ENCODE measurements at places on chromosomes 1 and 21.

GRCh38 chr21:32702702-32703101, 25.1 kb downstream of the SYNJ1 start:
- peak; percentile 76 for DNase-seq

DNA sequence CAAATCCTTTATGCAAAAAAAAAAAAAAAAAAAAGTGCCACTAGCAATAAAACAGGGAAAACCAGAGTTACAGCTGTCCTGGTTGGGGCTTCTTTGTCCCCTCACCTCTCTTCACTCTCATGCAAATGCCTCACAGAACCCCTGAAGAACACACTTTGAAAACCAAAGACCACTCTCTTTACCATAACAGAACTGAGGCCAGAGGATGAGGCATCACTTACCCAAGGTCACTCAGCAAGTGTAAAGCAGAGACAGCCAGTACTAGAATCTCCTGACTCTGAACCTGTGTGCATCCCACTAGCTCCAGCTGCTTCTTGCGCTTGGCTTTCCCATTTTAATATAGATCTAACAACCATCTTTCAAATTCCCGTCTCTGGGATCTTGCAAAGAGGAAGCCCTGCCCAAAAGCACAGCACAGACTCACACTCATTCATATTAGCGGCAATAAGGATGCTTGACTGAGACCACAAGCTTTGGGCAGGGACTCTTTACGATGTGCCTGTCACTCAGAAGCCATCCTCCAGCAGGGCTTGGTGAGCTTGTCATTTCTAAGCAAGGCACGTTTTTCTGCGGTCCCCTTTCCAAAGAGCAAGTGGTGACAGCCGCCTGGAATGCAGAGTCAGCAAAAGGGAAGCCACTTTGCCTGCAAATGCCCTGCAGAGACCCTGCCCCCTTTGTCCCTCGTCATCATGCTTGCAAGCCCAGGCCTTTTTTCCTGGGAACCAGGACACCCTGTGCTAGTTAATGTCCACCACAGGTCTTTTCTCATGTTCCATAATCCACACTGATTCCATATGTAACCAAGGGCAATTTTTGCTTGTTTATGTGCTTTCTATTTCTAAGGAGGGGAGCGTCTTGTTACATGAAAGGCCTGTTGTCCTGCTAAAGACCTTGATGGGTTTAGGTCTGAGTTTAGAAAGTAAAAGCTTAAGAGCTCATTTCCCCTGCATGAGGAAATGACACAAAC, 76.5 kb upstream of the NFIA start:
- no peak for DNase-seq

GRCh38 chr21:31162079-31162699, 123.9 kb upstream of the KRTAP19-8 start:
- no peak for DNase-seq

DNA sequence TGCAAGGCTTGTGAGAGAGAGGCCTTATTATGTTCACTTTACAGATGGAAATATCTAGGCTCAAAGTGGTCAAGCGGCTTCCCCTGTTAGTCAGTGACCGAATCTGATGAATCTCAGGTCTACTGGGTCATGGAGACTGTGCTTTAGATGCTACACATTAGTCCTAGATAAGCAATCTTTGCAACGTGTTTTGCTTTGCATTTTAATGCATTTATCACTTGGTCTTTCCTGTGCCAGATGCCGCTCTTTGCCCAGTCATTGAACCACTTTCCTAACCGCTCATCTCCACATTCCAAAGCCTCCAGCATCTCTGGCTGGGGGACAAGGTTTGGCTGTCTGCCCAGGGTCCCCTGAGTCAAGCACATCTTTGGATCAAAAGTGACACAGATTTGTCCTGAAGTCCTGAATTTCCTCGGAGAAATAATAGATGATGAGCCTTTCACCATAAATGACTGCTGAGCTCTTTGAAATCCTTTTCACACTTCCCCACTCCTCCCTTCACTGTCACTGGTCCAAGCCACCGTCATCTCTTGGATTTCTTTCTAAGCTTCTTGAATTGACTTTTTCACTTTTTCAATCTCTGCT, 96.0 kb upstream of the USP24 start:
- peak; percentile 57 for DNase-seq

- no peak for DNase-seq
Measured at GRCh38 chr1:65804584-65804983, 11.9 kb downstream of the PDE4B start.

GRCh38 chr1:179082333-179082998, 596 bp downstream of the TOR3A start:
- no peak for DNase-seq

DNA sequence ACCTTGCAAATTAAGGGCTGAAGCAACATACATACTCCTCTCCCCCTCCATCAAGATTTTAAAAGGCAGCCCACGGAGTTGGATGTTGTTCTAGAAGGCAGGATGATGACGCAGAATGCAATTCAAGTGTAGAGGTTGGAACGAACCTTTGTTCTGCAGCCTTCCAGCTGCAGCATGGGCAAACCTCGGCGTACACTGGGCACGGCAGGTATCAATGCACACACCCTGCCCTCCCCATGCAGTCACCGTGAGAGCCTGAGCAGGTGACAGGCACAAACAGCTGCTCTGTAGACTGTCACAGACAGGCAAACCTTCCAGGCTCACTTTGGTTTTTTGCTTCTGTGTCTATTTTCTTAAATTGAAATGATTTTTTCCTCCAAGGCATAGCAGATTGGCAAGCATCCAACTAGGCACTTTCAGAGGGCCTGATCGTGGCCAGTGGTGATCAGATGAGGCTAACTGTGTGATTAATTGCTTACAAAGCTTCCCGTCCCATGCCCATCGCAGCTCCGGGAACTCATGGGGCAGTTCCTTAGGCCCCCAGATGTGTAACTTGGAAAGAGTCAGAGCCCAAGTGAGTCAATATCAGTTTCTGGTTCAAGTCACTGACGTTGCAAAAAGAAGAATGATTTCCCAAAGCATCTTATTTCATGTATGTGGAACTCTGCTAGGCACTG, 82.3 kb downstream of the ITPKB start:
- peak; percentile 92 for DNase-seq

DNA sequence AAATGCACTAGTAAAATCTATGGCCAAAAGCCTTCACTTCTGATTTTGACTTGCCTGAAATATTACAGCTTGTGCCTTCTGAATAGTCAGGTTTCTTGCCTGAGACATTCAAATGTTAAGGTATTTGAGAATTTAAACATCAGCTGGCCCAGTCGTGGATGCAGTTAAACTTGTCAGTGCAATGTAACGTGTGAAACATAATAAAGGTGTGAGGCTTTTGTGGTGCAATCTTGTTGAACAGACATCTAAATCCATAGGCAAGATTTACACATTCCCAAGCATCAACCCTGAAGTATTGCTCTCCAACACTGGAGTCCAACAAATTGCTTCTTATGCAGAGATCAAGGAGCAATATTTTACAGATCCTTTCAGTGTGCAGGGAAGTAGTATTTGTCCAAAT, 4.4 kb downstream of the CCN1 start:
- DNase-seq, result no peak

GRCh38 chr1:229131243-229132105, 139.4 kb upstream of the RAB4A start:
- DNase-seq, result no peak

DNA sequence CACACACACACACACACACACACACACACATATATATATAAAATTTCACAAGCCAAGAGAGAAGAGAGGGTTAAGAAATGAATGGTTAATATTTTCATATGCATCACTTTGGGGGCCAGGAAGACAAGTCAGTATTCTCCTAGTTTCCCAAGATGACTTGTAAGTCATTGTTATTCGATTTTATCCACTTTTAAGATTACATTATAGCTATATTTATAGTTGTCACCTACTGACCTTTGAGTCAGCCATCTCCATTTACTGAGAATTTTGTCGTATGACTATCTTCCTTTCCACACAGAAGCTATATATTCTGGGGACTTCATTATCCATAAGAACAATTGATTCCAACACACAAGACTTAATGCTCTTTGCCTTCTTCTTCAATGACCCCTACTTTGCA, 8.9 kb downstream of the LYST start:
- DNase-seq, result no peak

- DNase-seq, result peak; percentile 79
Measured at GRCh38 chr1:14970115-14970798, 183.3 kb upstream of the TMEM51 start.

DNA sequence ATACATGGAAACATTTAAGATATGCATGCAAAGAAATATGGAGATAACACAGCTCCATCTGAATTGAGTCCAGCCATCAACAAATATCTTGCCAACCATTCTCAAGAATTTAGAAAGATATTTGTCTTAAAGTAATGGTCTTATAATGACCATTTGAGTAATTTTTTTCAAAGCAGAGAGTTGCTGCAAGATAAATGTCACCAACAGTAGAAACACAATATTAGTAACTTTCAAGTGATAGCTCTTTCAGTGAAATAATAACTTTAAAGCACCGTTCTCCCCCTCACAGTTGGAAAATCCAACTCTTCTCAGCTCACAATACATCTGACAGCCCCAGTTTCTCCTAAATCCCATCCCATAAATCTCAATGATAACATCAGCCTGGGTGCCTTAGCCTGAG, 481.0 kb upstream of the ADAMTS5 start:
- no peak for DNase-seq

DNA sequence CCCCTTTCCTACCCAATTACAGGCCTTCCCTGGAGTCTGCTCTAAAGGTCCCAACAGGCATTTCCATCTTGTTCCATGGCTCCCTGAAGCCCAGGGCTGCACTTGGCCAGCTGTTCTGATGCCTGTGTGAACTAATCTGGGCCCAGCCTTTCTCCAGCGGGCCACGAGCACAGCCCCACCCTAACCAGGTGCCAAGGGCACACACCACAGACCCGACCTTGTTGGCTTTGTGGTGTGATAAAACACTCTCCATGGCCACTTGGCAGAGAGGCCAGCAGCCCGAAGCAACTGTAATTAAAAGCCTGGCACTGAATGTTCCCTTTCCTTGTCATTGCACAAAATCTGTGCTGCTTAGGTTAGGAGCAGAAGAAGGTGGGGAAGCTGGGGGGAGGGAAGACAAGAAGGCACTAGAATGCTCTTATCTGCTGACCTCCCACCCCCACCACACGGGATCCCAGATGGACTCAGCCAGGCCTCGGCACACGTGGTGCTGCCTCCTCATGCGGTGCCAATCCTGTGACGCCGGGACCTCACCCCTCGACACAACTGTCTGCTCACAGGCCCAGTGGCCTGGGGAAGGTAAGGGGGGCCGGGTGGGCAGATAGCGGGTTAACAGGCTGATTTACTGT, 9.9 kb downstream of the HCRTR1 start:
- DNase-seq, result no peak

- DNase-seq, result peak; percentile 90
Measured at GRCh38 chr21:35149698-35150097, 100.6 kb upstream of the RUNX1 start.

DNA sequence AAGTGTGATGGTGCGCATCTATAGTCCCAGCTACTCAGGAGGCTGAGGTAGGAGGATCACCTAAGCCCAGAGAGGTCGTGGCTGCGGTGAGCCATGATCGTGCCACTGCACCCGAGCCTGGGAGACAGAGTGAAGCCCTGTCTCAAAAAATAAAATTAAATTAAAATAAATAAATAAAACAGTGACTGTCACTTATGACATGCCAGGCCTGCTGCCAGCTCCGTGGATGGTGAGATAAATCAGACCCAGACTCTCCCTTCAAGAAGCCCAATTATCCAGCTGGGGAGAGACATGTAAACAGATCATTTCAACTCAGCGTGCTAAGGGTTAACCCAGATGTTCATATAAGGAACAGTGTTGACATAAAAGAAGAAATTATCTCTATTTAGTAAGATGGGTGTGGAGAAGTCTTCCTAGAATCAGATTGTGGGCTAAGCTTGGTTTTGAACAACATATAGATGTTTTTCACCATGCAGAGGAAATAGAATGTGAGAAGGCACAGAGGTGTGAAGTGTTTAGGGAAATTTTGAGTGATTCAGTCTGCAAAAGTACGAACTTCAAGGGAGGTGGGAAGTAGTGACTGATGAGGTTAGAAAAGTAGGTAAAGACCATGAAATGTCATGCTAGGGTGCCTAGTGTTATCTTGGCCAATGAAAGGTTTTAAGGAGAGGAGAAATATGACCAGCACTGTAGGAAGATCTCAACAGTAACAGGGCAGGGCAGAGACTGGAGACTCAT, 18.3 kb downstream of the YARS1 start:
- no peak for DNase-seq

GRCh38 chr1:41919764-41920397, 1.2 kb upstream of the HIVEP3 start:
- DNase-seq, result peak; percentile 57

DNA sequence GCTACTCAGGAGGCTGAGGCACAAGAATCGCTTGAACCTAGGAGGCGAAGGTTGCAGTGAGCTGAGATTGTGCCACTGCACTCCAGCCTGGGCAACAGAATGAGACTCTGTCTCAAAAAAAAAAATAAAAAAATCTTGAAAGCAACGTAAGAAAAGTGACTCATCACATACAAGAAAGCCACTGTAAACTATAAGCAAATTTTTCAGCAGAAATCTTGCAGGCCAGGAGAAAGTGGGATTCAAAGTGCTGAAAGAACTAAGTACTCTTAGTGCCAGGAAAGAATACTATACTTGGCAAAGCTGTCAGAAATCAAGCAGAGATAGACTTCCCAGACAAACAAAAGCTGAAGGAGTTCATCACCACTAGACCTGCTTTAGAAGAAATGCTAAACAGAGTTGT, 4.4 kb upstream of the HMGN1 start:
- peak; percentile 67 for DNase-seq

DNA sequence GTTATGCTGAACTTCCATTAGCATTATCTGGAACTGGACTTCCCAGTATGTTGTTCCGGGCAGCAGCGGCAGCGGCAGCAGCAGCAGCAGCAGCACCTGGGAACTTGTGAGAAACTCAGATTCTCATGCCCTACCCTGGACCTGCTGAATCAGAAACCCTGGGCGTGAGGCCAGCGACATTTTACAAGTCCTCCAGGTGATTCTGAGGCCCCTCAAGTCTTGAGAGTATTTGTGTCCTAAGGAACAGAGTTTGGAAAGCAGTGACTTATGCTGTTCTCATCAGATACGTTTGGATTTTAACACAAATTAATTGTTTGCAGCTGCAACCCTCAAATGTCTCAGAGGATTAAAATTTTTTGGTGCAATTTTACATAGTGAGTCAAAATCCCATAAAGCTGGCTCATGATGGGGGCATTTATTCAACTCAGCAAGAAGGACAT, 157.2 kb upstream of the KAZN start:
- peak; percentile 46 for DNase-seq

- no peak for DNase-seq
Measured at GRCh38 chr1:156560585-156561163, 11.7 kb downstream of the IQGAP3 start.

GRCh38 chr1:115225993-115226685, 111.9 kb downstream of the NGF start:
- DNase-seq, result no peak

DNA sequence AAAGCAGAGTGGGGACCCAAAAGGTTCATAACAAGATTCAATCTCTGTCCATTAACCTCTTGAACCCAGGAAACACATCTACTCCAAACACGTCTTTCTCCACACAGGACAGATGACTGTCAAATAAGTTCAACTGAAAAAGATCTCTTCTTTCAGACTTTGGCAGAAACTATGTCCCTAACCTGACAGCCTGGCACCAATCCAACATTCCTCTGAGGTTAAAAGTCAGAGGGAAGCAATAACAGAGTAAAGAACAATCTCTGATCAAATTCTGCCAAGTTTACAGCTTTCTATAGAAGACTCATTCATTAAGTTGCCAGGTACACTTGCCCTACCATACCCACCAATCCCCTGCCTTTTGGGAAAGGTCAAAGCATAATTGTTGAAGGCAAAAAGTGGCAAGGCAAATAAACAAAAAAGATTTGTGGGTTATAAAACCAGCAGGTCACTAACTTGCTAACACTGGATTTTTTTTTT, 31.9 kb downstream of the OTUD7B start:
- no peak for DNase-seq

GRCh38 chr1:42469727-42470126, 6.6 kb downstream of the CCDC30 start:
- DNase-seq, result no peak

All from fibroblast of lung (primary cell).